ENCODE measurements at places on chromosomes 1 and 21.

- ATAC-seq: peak; percentile 57
These were observed 1.5 kb downstream of the KNCN start for GRCh38 chr1:46549697-46550681.

DNA sequence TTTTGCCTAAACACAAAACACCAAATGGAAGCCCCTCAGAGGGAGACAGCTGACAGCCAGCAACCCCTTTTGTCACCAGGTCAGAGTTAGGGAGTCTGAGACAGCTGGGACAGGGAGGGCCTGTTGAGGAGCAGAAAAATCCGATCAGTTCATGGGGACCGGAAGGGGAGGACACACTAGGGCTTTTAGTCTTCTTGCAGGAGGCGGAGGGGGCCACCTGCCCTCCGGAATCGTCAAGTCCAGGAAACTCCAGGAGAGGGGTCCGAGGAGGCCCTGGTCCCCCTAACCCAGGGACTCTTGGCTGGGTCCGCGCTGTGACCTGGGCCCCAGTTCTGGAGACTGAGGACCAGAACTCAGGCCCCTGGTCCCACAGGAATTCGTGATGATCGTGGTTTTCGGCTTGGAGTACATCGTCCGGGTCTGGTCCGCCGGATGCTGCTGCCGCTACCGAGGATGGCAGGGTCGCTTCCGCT lies 34.2 kb downstream of the KCNQ4 start:
- no peak for ATAC-seq

GRCh38 chr1:66978201-66978600 lies 53.4 kb downstream of the MIER1 start:
- no peak for ATAC-seq

DNA sequence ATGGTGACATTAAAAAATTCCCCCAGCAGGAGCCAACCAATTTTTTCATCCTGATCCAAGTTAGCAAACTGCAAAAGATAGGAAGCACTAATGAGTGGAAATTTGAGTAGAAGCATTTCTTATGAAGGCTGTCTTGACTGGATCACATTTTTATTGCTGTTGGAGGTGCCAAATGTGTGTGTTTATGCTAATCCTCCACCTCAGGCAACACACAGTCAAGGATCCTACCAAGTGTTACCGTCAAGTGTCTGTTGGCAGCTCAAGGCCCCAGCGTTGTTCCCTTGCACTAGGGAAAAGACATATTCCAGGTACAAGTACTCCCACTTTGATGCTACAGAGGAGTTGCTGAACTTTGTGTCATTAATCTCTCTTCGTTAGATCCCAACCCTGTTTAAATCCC lies 18.3 kb downstream of the METTL18 start:
- no peak for ATAC-seq

DNA sequence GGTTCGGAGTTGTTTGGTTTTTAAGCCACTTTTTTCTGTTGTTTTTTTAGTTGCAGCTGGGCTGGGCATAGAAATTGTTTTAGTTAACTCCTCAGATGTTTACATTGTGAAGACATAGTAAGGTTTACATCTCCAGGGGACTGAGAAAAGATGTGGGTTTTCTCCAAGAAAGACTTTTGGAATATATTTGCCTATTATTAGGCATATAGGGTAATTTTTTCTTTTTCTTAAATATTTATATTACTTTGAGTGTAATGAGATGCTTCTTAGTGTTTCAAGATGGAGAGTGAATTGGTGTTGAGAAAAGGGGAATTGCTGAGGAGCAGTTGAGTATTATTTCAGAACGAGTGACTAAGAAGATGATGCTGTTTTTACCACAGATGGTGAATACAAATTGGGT lies 26.6 kb upstream of the PIGK start:
- no peak for ATAC-seq

DNA sequence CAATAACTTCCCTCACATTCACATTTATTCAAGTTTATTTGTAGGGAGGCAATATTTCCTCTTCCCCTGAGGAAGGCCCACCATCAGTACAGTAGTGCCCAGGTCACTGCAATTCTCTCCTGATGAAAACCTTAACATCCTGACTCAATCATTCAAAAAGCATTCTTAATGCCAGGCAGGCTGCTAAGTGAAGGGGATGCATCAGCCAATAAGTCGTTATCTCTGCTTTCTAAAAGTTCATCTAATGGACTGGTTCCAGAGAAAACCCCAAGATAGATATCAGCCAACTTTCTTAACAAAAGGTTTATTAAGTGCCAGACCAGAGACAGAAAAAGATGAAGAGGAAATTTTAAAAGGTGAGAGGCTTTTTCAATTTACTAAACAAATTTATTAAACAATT lies 17.3 kb downstream of the OTUD7B start:
- ATAC-seq: no peak

DNA sequence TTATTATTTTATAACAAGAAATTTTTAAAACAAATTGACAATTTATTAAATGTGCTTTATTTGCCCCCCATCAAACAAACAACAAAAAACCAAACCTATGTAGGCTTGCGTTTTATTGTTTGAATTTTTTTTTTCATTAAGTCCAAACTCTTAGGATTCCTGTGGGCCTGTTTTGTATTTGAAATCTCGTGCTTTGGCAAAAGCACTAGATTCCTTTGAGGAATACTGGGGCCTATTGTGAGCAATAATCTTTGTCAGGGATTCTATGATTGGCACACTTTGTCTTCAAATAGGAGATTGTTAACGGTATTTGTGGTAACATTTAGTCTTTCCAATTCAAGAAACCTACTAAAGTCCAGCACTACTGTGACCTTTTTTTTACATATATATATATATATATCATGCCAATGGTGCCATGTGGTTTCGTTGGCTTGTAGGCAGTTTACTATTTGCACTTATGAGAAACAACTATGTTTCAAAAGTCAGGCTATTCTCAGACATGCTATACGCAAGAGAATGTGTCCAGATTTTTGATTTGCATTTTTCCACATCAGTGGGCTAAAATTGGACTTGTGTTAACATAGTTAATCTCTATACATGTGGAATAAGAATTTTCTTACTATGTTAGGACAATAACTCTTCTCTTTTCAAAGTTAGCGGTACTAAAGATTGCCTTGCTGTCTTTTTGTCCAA lies 70.4 kb upstream of the GREM2 start:
- ATAC-seq: no peak

- peak; percentile 67 for ATAC-seq
These were observed 143.2 kb downstream of the HHIPL2 start for GRCh38 chr1:222404710-222405109.

GRCh38 chr1:233240371-233240770 lies 55.2 kb downstream of the PCNX2 start:
- ATAC-seq: no peak

GRCh38 chr1:167819849-167820683 lies 93.9 kb downstream of the ADCY10 start:
- peak; percentile 62 for ATAC-seq

GRCh38 chr21:43956670-43957035 lies 55.5 kb upstream of the TRAPPC10 start:
- ATAC-seq: no peak

GRCh38 chr1:7469255-7469938 lies 301.7 kb upstream of the VAMP3 start:
- no peak for ATAC-seq

GRCh38 chr1:173195596-173196088 lies 11.5 kb downstream of the TNFSF4 start:
- peak; percentile 58 for ATAC-seq

- ATAC-seq: no peak
These were observed 175.6 kb downstream of the FCRL5 start for GRCh38 chr1:157376681-157377080.

GRCh38 chr1:59414406-59415133 lies 117.7 kb downstream of the FGGY start:
- no peak for ATAC-seq

DNA sequence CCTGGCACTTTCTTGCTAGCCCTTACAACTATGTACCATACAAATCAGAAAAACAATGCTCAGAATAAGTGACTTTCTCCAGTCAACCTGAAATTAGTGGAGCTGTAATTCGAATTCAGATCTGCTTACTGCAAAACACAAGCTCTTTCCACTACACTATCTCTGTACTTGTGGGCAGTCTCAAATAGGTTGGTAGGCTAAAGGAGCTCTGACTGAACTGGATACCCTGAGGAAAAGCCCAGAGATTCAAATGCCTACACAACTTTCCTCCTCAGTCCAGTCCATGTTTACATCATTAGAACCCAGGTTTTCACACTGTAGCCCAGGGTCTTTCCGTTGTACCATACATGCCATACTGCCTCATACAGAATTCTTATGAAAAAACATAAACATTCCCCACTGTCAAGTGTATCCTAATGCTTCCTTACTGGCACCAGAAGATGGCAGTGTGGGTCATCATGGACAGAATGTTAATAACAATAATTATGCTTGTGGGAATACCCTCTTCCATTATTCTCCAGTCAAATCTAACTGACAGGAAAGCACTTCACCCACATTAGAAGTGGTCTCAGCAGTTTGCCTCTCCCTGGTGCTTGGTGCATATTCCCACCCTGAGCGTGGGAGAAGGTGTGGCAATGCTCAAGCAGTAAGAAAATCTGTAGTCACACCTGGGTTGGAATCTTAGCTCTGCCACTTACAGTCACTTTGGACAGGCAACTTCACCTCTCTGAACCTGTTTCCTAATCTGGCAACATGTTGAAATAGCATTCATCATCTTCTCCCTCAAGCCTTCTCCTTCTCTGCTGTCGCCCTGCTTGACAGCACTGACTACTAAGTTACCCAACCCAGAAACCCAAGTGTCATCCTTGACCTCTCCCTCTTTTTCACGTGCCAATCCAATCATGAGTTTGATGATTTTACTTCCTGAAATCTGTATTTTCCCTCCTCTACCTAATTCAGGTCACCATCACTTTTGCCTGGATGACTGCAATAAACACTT lies 14.4 kb upstream of the ZFYVE9 start:
- peak; percentile 60 for ATAC-seq

- ATAC-seq: peak; percentile 39
These were observed 894 bp downstream of the EPB41 start for GRCh38 chr1:28915031-28915895.

DNA sequence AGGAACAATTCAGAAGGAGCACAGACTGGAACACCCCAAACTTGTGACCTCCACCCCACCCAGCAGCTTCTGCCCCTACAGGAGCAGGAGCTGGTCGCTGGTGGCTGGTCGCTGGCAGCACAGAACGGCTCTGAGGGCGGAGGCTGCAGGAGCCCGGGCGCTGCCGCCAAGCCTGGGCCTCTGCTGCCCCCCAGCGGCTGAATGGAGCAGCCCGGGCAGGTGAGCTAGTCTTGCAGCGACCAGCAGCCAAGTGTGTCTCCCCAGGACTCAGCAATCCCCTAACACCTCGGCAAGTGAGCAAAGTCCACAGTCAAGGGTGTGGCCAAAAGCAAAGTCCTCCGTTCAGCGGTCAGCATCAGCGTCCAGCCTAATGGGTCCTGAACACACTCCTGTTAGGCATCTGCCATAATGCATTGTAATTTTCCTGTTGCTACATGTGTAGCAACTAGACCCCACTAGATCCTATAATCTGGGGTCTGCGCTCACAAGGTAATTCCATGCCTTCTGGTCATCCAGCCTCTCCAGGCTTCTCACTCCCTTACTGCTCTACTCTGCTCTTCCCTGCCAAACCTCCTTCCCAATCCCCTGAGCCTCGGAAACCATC lies 12.1 kb upstream of the GJB5 start:
- peak; percentile 80 for ATAC-seq

GRCh38 chr21:29481641-29482040 lies 182.9 kb downstream of the BACH1 start:
- ATAC-seq: no peak

DNA sequence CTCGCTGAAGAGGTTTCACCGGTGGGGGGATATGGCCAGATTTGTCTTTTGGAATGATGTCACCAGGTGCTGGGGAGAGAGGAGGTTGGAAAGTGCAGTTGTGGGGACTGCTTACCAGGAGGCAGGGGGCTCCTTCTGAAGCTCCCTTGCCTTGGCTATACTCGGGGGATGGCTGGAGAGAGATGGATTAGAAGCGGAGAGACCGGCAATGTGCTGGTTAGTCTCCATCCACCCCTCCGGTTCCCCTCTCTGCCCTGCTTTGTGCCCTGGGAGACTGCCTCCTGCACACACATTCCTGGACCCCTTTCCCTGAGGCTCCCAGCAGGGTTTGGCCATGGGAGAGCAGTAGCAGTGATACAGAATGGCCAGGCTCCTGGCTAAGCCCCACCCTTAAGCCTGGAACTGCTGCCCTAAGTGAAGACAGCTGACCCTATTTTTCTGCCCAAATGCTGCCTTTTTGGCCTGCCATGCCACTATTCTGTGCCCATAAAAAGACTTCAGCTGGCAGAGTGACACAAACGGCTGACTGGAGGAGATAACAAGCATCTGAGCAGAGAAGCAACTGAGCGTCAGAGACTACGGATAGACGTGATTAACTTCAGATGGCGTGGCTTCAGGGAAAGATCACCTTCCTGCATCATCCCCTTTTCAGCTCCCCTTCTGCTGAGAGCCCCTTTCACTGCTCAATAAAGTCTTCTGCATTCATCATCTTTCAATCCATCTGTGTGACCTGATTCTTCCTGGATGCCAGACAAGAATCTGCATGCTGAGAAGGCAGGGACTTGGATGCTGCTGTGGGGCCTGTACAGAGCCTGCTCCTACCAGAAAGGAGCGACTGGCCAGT lies 14.5 kb upstream of the VPS13D start:
- ATAC-seq: no peak

DNA sequence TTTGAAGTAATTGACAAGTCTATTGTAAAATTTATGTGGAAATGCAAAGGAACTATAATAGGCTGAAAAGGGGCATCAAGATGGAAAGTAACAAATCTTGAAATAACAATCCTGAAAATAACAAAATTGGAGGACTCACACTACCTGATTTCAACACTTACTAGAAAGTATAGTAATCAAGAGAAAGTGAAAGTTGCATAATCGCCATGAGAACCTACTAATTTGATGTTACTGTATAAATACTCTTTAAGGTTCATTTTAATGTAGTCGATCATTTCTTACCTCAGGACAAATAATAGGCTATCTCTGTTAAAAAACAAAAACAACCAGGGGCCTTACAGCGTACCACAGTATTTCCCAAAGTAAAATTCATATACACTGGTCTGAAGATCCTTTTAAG lies 71.7 kb downstream of the EDEM3 start:
- ATAC-seq: no peak

- ATAC-seq: no peak
These were observed 48.0 kb downstream of the NR5A2 start for GRCh38 chr1:200075522-200075921.

DNA sequence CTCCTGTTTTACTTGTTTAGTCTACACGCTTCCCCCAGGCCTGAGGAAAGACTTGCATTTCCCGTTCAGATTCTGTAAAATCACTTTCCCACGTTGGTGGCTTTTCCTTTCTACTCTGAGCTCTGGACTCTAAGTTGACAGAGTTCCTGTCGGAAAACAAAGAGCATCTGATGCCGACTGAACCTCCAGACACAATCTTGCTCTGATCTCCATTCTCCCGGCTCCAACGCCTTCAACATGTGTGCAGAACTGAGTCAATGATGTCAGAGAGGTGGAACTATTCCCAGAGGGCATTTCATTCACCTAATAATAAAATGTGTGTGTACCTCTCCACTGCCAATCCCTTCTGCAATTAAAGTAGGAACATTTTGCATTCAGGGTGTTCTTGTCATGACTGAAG lies 147.7 kb downstream of the MIS18A start:
- no peak for ATAC-seq

Measured in activated CD4-positive, CD25-positive, alpha-beta regulatory T cell treated with anti-CD3 and anti-CD28 coated beads, Interleukin-2, amount 50 U/mL, for 24 hours (primary cell).